ENCODE measurements at places on chromosomes 11 and 22.

GRCh38 chr22:29202212-29203192, 3.2 kb upstream of the EMID1 start:
- DNase-seq, result peak; percentile 35

- no peak for DNase-seq
Measured at GRCh38 chr22:49933236-49934159, 15.1 kb downstream of the CRELD2 start.

DNA sequence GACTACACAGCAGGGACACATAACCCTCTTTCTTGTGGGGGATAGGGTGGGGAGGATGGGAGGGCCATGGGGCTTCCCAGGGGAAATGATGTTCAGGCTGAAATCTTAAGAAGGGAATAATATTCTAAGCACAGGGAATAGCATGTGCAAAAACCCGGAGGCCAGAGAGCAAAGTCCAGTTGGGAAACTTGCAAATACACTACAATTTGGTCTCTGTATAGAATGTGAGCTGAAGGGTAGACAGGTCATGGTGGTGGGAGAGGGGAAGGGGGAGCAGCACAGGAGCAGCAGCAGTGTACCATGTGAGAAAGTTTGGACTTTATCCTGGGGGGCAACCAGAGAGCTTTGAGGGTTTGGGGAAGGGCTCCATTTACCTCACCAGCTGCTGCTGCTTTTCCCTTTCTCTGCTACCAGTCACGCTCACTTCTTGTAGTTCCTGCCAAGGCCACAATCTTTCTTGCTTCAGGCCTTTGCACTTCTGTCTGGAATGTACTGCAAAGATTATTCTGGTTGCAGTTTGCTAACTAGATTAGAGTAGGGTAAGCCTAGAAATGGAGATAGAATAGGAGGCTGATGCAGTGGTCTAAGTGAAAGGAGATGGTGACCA, 43.0 kb downstream of the KREMEN1 start:
- DNase-seq, result no peak

- no peak for DNase-seq
Measured at GRCh38 chr11:2298131-2298794, 3.5 kb downstream of the C11orf21 start.

- DNase-seq, result no peak
Measured at GRCh38 chr22:27113211-27113635, 455.8 kb downstream of the MIAT start.

- no peak for DNase-seq
Measured at GRCh38 chr11:35878741-35879140, 65.1 kb upstream of the LDLRAD3 start.

- no peak for DNase-seq
Measured at GRCh38 chr11:120141768-120142423, 4.0 kb upstream of the TRIM29 start.

GRCh38 chr22:32531931-32532819, 57.6 kb downstream of the FBXO7 start:
- no peak for DNase-seq

GRCh38 chr22:36733271-36733670, 29.7 kb upstream of the CACNG2 start:
- DNase-seq, result no peak

- DNase-seq, result no peak
Measured at GRCh38 chr22:25554689-25555088, 9.8 kb upstream of the GRK3 start.

DNA sequence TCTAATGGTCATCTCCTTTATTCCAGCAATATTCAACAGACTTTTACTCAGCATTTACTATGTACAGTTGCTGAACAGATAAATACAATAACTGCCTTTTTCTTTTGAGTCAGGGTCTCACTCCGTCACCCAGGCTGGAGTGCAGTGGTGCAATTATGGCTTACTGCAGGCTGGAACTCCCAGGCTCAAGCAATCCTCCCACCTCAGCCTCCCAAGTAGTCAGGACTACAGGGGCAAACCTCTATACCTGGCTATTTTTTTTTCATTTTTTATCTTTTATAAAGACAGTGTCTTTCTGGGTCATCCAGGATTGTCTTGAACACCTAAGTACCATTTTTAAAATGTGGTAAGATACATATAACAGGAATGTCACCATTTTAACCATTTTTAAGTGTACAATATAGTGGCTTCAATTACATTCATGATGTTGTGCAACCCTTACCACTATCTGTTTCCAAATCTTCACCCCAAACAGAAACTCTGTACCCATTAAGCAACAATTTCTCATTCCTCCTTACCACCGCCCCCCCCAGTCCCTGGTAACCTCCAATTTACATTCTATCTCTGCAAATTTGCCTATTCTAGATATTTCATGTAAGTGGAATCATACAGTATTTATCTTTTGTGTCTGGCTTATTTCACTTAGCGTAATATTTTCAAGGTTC, 67.8 kb downstream of the MIAT start:
- DNase-seq, result no peak

DNA sequence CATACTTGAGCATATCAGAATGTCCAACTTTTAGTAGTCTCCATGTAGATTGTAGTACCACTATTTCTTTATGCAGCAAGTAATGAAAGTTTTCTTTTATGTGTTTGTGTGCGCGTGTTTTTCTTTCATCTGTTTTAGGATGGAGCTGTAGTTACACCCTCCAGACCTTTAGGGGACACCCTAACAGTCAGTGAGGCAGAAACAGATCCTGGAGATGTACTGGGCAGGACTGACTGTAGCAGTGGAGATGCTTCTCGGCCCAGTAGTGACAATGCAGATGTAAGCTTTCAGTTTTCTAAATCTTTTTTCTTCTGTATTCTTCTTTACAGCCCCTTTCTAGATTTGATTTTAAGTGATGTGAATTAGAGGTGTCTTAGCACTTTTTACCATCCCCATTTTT, 79.9 kb upstream of the GRIK4 start:
- DNase-seq, result no peak

GRCh38 chr11:133163463-133164419, 368.6 kb downstream of the OPCML start:
- no peak for DNase-seq

DNA sequence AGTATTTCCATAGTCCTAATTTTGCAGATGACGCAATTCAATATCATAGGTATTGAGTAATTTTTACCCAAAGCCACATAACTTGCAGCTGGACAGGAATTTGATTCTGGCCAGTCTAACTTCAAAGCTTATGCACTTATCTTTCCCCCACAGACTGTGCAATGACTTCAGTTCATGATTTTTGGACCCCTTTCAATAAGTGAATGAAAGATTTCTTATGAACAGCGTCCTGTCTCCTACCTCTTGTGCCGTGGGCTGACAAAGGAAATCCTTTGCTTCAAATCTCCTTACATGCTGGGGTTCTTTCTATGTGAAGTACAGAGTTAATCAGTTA, 217.7 kb upstream of the KIRREL3 start:
- no peak for DNase-seq

DNA sequence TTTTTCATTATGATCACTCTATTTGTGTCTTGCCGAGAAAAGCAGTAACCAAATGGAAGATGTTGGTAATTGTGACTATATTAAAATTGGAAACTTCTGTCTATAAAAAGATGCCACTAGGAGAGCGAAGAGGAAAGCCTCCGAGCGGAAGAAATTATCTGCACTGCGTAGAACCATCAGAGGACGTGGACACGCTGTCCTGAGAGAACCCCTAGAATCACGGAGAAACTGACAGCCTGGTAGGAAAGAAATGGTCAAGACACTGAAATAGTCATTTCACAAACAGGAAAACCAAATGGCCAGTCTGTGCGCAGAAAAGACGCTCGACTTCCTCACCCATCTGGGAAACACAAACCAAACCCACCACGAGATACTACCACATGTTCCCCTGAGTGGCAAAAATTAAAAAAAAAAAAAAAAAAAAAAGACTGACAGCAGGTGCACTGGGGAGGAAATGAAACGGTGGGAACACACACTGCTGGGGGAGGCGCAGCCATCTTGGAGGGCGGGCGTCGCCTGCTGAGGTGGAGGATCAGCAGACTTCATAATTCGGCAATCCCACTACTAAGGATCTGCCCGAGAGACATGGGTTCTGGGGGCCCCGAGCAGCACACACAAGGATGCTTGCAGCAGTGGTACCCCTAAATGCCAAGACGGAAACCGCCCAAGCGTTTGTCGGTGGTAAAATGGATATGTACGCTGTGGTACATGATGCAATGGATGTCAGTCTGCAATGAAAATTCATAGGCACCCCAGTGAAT, 21.3 kb downstream of the IFITM10 start:
- DNase-seq, result no peak

- DNase-seq, result peak; percentile 60
Measured at GRCh38 chr22:30649430-30650007, 13.9 kb downstream of the SLC35E4 start.

GRCh38 chr11:93814966-93815633, 31.0 kb downstream of the MED17 start:
- no peak for DNase-seq

- DNase-seq, result no peak
Measured at GRCh38 chr11:46721286-46721685, 2.3 kb downstream of the F2 start.

GRCh38 chr22:45511847-45512261, 9.2 kb downstream of the FBLN1 start:
- no peak for DNase-seq

GRCh38 chr22:17629173-17629489, 582 bp upstream of the ATP6V1E1 start:
- DNase-seq, result no peak

DNA sequence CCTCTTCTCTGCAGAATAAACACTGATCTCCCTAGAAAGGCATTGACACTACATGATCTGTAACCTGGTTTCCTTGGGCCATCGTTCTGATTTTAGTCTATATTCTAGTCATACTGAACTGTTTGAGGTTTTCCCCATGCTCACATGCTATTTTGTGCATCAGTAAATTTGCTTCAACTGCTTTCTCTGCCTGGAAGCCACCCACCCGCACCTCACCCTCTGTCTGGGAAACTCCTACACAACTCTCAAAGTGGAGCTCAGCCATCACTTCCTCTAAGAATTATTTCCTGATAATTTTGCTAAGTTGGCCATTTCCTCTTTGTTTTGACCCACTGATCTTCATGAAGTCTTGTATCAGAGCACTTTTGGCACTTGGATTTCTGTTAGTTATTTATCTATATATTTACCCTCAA, 36.1 kb downstream of the MMP20 start:
- DNase-seq, result no peak

DNA sequence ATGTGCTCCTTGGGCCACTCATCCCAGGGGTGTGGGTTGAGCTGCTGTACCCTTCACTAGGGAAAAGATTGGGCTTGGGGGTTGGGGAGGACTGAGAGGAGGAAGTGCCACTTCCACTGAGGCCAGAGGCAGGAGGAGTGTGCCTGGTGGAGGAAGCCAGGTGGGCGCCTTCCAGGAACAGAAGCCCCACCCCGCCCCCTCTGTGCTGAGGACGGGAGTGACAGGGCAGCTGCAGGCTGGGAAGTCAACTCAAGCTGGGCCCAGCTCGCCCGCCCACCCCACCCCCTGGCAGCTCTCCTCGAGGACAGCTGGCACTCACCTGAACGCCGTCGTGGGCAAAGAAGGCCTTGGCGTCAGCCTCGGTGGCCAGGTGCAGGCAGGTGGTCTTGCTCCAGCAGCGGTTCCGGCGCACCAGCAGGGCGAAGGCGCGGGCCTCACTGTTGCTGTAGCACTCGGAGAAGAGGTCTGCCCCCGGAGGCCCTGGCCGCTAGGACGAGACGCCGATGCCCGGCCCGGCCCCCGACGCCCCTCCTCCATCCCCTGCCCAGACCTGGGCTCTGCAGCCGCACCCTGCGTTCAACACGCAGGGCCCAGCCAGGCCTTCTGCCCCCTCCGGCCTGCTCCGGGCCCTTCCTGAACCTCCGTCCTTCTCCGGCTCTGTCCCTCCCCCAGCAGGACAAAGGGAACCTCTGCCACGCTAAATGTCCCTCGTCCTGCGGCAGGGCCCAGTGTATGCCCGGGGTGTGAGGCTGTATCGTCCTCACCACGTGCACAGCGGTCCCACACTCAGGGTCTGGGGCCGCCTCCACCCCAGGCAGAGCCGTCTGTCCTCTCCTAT, 13.4 kb downstream of the TSSC4 start:
- no peak for DNase-seq

DNA sequence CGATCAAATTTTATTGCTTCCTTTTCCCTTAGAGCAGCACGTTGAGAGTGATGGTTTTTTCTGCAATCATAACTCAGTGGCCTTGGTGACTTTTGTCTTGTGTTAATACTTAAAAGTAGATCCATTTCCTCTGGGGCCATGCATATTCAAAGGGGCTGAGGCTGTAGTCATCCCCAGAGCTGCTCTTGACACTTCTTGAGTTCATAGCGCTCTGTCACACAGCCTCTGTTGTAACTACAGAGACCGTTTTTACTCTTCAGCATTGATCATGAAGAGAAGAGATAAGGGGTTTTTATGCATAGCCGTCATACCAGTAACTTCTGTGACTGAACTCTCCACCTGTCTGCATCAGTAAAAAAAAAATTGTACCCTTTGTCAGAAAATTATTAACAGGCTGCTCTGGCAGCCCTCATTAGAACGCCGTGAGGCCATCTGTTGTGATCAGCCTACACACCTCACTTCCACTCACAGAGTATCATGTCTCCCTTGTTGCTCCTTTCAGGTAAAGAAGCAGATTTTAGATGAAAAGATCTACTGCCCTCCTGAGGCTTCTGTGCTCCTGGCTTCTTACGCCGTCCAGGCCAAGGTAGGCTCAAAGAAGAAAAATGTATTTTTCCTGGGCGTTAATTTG, 38.4 kb downstream of the NF2 start:
- DNase-seq, result no peak

GRCh38 chr11:78995171-78995570, 420.5 kb upstream of the NARS2 start:
- no peak for DNase-seq

DNA sequence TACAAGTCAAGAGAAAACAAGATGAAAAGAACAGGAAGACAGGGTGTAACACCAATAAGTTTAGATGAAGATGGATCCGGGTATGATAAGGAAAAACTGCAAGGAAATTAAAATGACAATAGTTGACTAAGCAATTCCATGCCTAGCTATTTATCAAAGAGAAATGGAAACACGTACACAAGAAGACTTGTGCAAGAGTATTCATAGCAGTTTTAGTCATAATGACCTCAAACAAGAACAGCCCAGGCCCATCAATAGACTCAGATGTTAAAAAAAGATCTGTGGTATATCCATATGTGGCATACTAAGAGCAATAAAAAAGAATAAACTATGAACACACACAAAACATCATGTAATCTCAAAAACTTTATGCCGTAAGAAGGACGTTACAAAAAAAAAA, 33.2 kb downstream of the SLC5A12 start:
- no peak for DNase-seq

- DNase-seq, result no peak
Measured at GRCh38 chr11:33735271-33736147, 714 bp downstream of the CD59 start.

All from activated CD8-positive, alpha-beta memory T cell treated with anti-CD3 and anti-CD28 coated beads for 48 hours (primary cell).